SJCRH30 (cell line): ENCODE measurements at places on chromosomes 16 and 17. TPM values are rescaled to one million over a fixed set of nuclear protein-coding genes. Genes with fewer than 3 reads are reported as not detected.

- H3K4me3 ChIP-seq, result no peak overlapping the region
- H3K36me3 ChIP-seq, result no peaks in the 10 kb centered on the region; the same call in 1 of the 2 replicates
- DNase-seq, result no peak
- H3K4me1 ChIP-seq, result no peaks in the 10 kb centered on the region
- H3K27me3 ChIP-seq, result no peaks in the 10 kb centered on the region
Observed at GRCh38 chr16:70302745-70303144, 3.8 kb downstream of the DDX19B start.

- H3K27ac ChIP-seq, result no peak overlapping the region
- DNase-seq, result no peak
- H3K4me3 ChIP-seq, result no peak overlapping the region
- H3K4me1 ChIP-seq, result no peaks in the 10 kb centered on the region
- no peaks in the 10 kb centered on the region for H3K27me3 ChIP-seq
Observed at GRCh38 chr17:71395901-71396300, 724.9 kb upstream of the SOX9 start.

- H3K27ac ChIP-seq, result no peak overlapping the region
- DNase-seq, result no peak
- H3K4me1 ChIP-seq, result no peaks in the 10 kb centered on the region
Observed at GRCh38 chr17:21678393-21679081, 13.8 kb upstream of the KCNJ18 start.

- H3K27ac ChIP-seq, result no peak overlapping the region
- H3K4me1 ChIP-seq, result no peaks in the 10 kb centered on the region
- no peaks in the 10 kb centered on the region for H3K27me3 ChIP-seq
Observed at GRCh38 chr16:68902003-68902968, 59.0 kb downstream of the TANGO6 start.

- no peaks in the 10 kb centered on the region for H3K36me3 ChIP-seq
- H3K27me3 ChIP-seq, result 0 out of 2 replicates have a peak, but pooled peaks cover 9% of the 10 kb centered on the region
- DNase-seq, result no peak
- H3K4me3 ChIP-seq, result no peak overlapping the region
- no peak overlapping the region for H3K27ac ChIP-seq
Observed at GRCh38 chr17:16398270-16399267, 16.8 kb upstream of the TRPV2 start.

DNA sequence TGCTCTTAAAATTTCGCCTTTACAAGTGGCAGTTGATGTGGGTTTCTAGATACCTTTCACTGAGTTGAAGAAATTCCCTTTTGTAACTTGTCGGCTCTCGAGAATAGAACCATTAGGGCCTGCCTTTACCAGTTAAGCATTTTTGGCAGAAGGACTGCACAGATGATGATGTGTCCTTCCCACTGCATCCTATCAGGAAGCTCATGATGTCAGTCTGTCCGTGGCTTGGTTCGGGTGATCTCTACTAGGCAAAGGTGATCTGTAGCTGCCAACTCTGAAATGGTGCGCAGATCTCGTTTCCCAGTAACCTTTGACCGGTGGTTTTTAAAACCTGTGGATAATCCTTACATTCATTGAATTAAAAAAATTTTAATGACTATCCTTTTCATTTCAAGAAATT is 49.7 kb downstream of the ZNRF1 start:
- no peak for DNase-seq
- no peaks in the 10 kb centered on the region for H3K4me1 ChIP-seq
- H3K27ac ChIP-seq, result no peak overlapping the region

GRCh38 chr16:55144651-55145050 is 179.4 kb upstream of the IRX6 start:
- no peak for DNase-seq
- H3K4me1 ChIP-seq, result peaks cover 20% of the 10 kb centered on the region
- no peaks in the 10 kb centered on the region for H3K36me3 ChIP-seq
- no peak overlapping the region for H3K27ac ChIP-seq
- H3K27me3 ChIP-seq, result no peaks in the 10 kb centered on the region

- no peaks in the 10 kb centered on the region for H3K27me3 ChIP-seq
- no peak for DNase-seq
- H3K27ac ChIP-seq, result no peak overlapping the region
- H3K36me3 ChIP-seq, result no peaks in the 10 kb centered on the region
Observed at GRCh38 chr16:19853742-19854542, 30.7 kb downstream of the GPRC5B start.

AXIN2 gene
- 6.5 and 8.5 TPM in 2 replicates for total RNA-seq
